GOT3 (cell line): ENCODE measurements at places on chromosomes 3 and 15.

GRCh38 chr3:37523361-37523760, 338.3 kb upstream of the CTDSPL start:
- no peak for DNase-seq

- DNase-seq: no peak
Observed at GRCh38 chr3:191294291-191294690, 34.9 kb upstream of the CCDC50 start.

DNA sequence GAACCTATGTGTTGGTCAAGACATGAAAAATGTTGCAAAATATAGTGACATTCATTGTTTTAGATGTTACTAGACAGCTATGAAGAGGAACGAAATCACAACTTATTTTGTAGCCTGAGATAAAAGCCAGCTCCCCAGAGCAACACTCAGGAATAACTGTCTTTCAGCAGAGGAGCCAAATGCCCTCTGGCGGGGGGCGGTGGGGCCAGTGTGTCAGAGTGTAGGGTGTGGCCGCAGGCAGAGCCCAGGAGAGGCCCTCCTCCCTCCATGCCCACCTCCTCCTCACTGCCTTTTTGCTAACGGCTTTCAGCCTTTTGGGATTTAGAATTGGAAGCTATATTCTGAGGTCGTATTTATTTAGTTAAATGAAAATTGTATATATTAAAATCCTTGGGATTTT, 16.9 kb downstream of the APOD start:
- no peak for DNase-seq

- no peak for DNase-seq
Observed at GRCh38 chr15:65663521-65663920, 41.8 kb downstream of the SLC24A1 start.

DNA sequence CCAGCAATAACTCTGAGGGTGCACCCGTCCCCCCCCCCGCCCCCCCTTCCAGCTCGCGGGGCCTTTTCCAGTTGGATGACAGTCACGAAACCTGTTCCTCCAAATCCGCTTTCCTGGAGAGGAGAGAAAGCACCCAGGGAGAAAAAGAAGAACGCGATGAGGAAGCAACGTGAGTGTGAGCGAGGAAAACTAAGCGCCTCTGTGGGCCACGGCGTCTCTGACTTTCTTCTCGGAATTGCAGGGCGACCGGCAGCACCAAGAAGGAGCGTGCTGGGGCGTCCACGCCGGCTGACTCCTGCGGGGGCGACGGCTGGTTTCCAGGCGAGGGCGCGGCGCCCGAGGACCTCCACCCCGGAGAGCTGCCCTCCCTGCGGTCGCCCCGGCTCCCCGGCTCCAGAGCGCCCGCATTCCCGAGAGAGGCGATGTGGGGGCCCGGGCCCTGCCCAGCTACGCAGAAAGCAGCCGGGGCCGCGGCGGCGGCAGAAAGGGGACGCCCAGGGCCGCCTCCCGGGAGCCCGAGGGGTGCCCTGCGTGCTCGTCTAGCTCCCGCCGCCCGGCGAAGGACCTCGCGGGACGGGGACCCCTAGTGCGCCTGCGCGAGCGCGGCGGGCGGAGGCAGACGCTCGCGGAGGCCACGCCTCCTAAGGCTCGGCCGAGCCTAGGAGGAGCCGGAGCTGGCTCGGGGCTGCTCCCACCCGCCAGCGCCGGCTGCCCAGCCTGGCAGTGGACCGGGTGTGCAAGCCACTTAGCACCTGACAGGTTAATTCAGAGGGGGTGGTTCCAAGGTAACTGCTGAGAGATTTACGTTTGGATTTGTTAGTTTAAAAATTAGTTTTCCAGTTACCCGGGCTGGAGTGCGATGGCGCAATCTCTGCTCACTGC, 15.3 kb upstream of the ADIPOQ start:
- peak; percentile 57 for DNase-seq

DNA sequence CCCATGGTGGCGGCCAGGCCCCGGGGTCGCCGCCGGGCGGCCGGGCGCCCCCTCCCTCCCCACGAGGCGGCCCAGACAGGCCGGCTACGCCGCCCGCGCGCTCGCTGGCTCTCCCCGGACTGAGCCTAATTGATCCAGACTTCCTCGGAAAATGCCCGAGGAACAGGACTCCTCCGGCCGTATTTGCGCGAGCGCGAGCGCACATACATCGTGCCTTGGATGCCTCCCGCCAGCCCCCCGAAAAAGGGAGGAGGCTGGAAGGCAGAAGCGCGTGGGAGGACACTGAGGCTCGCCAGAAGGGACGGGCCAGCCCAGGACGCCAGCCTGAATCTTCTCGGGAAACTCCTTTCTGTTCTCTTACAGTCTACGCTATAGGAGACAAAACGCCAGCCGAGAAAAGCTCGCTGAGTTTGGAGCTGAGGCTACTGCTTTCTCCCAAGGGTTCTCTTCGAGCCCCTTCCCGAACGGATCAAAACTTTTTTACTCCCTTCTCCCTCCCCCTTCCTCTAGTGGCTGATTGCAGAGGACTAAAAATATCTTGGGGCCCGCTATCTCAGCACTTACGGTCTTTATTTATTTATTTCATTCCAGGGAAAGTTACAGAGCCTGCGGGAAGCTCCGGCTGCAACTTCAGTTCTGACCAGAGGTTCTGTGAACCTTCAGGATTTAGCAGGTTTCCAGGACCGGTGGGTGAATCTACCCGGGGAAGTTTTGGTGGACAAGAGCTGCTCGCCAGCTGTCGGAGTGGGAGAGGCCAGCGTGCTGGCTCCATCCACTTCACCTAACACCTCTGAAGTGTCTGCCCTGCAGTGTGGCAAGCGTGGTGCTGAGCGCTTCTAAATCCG, at the start of gene PDZRN3:
PDZRN3 (minus strand) TSS at position 121 of the 845 bp plus-strand sequence.
- DNase-seq: peak; percentile 42

GRCh38 chr15:22823495-22824128, 14.9 kb upstream of the NIPA2 start:
- no peak for DNase-seq

- no peak for DNase-seq
Observed at GRCh38 chr3:127339928-127340861, 52.3 kb upstream of the PRR20G start.

- DNase-seq: no peak
Observed at GRCh38 chr15:52154896-52155865, 36.0 kb downstream of the GNB5 start.

DNA sequence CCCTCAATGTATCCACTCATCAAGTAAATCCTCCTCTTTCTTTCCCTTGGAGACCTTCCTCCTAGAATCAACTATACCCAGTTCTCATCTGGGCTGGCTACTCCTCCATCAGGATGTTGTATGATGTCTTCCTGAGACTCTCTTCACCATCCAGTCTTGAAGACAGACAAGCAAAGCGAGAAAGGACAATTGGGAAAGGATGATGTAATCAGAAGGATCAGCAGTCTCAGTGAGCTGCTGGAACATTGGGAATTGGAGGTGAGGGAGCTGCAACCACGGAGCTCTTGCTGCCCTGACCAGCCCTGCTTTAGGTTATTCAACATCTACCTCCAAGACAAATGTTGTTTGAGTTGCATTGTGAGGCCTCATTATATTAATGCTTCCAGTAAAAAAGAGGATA, 48.0 kb upstream of the UBP1 start:
- no peak for DNase-seq

GRCh38 chr3:40801284-40801741, 276.6 kb downstream of the ZNF621 start:
- DNase-seq: no peak

- no peak for DNase-seq
Observed at GRCh38 chr15:70882361-70882760, 9.9 kb downstream of the THAP10 start.

DNA sequence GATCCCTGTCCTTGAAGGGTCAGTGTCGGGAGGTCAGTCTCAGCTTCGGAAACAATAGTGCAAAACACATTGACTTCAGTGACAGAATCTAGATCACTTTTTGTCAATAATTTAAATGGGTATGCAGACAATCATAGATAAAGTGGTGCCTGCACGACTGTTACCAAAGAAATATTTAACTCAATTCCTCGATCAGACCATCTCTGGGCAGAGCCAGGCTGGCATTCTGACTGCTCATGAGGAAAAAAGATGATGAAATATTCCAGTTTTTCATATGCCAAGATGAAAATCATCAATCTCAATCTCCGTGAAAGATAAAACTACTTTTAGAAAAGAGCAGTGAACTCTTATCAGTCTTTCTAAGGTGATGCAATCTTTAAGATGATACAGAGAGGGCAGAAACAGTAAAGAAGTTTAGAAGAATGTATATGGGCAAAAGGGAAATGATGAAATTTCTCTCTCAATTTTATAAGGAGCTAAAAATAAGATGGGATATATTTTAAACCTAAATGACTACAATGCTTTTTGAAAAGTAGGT, 169.9 kb downstream of the WDR72 start:
- DNase-seq: no peak

DNA sequence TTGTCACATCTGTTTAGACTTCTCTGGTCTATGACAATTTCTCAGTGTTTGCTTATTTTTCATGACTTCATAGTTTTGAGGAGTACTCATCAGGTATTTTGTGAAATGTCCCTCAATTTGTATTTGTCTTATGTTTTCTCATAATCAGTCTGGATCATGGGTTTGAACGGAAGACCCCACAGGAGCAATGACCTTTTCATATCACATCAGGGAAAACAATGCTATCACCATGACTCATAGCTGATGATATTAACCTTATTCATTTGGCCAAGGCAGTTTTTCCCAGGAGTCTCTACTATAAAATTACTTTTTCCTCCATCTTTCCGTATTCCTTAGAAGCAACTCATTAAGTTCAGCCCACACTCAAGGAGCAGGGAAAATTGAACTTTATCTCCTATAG, 32.7 kb downstream of the AADACL2 start:
- DNase-seq: no peak

DNA sequence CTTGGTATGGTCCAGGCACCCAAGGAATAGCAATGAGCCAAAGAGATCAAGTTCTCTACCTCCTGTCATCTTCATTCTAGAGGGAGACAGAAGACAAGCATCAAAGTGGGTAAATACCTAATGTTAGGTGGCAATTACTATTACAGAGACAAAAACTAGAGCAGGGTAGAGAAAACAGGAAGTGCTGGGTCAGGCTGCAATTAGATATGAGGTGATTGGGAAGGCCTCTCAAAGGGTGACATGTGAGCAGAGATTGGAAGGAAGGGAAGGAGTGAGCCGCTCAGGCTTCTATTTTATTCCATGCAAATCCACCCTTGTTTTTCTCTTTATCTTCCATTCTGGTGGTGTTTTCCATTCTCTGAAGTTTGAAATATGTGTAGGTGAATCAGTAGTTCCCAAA, 37.4 kb downstream of the EBLN2 start:
- no peak for DNase-seq

GRCh38 chr3:31699309-31699953, 166.7 kb downstream of the STT3B start:
- DNase-seq: no peak

GRCh38 chr3:194423317-194423716, 24.3 kb upstream of the GP5 start:
- no peak for DNase-seq

DNA sequence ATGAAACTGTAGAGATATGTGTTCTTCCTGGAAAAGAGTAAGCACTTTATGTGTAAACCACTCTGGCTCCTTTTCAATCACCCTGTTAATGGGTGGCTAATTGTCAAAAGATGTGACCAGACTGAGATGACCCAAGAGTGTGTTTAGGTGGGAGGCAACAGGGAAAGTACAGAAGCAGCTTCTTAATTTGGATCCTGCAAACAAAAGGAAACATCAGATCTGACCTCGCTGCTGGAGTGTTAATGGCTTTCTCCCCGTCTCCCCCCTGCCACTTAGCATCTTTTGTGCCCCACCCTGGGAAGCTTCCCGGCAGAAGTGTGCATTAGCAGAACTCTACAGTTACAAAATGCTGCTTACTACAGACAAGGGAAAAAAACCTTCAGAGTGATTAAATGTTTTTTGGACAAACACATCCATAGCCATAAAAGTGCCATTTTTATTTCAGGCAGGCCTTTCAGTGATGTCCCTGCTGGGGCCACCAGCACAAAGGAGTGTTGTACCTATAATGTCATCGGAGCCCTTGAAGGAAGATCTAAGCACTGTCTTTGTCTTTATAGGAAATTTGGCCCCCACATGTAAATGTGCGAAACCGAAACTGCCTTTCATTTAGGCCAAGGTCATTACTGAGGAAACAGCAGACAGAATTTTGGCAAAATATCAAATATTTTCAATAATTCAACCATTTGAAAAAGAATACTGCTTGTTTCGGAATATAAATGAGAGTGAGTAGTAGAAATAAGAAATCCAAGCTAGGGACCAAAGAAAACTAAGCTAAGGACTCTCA, 311.0 kb downstream of the WDR72 start:
- no peak for DNase-seq

DNA sequence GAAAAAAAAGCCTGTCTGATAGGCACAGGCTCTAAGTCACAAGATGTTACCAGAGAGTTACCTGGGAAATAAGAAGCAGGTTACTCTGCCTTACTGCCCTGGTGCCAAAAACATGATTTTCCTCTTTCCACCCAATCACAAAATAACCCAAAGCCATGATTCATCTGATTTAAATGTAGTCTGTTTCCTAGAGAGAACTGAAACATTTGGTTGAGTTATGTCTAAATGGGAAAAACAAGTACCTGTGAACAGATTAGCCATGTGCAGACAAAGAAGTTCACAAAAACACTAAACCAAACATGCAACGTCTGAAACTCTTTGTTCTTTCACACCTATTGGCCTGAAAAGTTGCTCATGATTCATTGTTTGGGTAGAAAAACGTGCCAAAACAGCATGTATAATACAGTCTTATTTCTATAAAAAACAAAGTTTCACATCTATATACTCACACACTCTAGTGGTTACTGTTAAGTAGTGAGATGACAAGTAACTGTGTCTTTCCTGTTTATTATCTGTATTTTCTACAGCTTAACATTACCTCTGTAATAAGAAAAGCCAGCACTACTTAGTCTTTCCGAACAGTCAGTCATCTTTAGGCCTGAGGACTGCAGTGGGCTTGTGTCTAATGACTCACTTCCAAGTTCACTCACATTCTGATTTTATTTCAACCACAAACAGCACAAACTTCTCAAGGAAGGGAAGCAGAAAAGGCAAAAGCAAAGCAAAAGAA, 30.2 kb downstream of the FAM174B start:
- no peak for DNase-seq

- DNase-seq: no peak
Observed at GRCh38 chr15:60656885-60657284, 177.9 kb upstream of the ICE2 start.

DNA sequence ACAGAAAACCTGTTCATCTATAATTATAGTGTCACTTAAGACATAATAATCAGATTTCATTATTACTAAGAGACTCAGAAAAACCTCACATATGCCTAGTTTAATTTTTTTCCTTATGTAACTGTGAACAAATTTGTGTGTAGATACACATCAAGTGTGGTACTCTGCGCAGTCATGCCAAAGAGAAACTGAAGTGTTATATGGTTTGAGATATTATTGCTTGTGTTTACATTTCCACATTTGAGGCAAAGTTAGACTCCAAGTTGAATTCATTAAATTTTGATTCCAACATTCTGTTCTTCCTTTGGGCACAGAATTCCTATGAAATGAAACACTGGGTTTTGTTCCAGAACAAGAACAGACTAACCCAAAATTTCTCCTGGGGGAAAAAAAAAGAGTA, 2.2 kb downstream of the MBNL1 start:
- DNase-seq: no peak
